ENCODE measurements at places on chromosomes 3 and 15.

- DNase-seq: no peak
Observed at GRCh38 chr15:92822216-92823144, 77.6 kb upstream of the CHD2 start.

DNA sequence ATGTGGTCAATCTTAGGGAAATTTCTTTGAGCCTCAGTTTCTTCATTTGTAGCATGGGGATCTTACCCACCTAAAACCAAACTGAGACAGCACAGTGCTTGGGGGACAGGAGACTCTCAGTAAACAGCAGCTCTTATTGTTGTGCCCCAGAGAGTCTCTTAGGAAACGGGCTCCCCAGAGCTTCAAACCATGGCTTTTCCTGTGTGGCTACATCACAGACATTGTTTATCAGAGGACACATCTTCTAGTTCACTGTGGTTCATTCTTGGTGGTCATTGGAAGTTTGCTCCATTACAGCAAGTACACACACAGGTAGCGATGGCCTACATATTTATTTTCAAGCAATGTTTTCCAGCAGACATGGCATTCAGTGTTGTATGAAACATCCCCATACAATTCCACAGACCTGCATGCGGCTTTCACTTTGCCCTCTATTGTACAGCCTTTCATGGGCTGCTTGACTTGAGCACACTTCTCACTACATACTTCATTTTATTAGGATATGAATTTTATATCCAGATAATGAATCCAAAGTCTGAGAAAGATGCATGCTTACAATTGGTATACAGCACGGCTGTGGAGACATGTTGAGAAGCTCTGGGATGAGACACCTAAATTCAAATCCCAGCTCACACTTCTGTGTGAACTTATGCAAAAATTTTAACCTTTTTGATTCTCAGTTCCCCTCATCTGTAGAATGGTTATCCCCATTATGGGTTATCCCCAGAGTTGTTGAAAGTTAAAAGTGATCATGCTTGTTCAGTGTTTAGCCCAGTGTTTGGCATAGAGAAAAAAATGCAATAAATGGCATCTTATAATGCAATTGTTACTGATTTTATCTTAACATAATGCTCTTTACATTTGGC, 84.8 kb upstream of the ICE2 start:
- no peak for DNase-seq

GRCh38 chr15:73648014-73648295, 14.8 kb upstream of the NPTN start:
- no peak for DNase-seq

- no peak for DNase-seq
Observed at GRCh38 chr3:14460342-14461005, 58.1 kb downstream of the SLC6A6 start.

GRCh38 chr3:42685891-42686820, 819 bp downstream of the KLHL40 start:
- DNase-seq: no peak

DNA sequence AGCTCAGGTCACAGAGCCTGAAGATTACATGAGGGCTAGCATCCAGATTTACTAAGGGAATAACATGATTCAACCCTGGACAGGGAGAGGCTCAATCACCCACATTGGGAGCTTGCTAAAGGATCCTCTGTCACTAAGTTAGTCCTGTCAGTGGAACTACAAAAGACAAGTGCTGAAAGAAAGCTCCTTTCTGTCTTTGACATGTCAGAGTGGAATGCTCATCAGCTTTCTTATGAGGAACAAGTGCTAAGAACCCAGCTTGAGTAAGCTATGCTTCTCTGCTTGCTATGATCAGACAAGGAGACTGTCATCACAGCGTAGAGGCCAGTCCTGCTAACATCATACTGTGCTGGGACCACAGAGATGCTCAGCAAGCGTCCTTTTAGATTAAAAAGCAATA, 74.5 kb downstream of the MB21D2 start:
- no peak for DNase-seq

DNA sequence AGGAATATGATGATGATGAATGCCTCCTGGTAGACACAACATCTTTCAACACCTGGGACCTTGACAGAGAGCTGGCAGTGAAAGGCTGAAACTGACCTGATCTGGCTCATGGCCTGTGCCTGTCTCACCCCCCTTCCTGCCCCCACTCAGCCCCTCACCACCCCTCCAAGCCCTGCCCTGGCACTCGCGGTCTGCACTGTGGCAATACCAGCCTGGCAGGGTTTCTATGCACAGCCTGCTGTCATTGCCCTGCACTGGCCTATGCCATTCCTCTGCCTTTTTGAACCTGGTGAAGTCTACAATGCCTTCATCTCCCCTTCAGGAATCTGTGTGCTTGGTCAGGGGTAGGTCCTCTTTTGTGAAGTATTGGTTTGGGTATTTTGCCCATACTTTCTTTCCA, 56.5 kb downstream of the ACAD9 start:
- no peak for DNase-seq

DNA sequence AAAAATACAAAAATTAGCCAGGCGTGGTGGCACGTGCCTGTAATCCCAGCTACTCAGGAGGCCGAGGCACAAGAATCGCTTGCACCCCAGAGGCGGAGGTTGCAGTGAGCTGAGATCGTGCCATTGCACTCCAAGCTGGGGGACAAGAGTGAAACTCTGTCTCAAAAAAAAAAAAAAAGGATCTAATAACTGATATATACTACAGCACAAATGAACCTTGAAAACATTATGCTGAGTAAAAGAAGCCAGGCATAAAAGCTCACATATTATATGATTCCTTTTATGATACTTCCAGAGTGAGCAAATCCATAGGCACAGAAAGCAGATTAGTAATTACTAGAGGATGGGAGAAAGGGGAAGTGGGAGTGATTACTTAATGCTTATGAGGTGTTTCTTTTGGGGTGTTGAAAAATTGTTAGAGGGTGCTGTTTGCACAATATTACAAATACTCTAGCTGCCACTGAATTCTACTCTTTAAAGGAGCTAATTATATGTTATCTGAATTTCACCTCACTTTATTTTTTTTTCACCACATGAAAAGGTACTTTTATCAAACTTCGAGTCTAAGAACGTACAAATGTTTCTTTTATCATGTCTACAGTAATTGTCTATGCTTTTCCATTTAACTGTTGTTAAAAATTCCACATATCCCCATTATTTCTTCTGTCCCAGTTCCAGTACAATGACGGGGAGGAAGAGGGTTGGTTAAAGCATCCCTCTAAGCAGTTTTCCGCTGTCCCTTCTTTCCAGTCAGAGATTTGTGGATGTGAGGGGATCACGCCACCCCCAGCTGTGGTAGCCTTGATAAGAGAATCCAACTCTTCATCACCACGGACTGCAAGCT, 77.7 kb upstream of the FAM174B start:
- no peak for DNase-seq

- no peak for DNase-seq
Observed at GRCh38 chr15:80242132-80242769, 9.8 kb downstream of the CTXND1 start.

GRCh38 chr3:113571360-113571759, 39.0 kb downstream of the SIDT1 start:
- DNase-seq: no peak

DNA sequence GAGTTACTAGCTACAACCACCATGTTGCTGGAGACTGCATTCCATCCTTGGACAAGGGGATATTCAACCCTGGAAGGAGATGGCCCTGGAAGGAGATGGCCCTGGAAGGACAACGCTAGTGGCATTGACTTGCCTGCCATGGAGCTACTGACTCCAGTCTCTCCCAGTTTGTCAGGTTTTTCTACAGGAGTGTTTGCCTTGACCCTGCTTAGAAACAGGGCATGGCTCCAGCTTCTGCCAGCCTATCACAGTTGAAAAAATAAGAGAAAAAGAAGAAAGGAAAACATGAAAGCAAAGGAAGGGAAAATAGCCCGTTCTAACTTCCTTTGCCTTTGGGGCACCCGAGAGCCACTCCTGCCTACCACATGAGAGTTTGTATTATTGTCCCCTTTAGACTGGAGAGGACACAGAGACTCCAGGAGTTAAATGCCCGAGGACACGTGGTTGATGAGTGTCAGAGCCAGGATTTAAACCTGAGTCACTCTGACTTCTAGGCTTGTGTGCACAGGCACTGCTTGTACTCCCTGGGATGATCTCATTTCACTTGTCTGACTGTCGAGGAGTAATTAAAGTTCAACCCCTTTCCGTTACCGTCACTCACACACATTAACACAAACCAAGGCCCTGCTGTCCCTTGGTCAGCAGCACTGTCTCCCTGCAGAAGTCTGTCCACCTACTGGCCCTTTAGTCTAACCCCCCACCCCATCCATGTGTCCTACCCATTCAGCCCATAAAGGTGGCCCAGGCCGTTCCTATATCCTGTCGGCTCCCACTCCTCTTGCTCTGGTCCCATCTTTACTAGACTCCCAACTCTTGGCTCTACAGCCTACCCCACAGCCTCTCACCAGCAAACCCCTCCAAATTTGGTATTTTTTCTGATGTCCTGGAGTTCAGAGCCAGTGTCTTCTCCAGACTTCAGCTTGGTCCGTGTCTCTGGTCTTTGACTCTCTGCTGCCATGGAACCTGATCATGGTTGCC, 46.1 kb downstream of the C2CD4A start:
- no peak for DNase-seq

- no peak for DNase-seq
Observed at GRCh38 chr3:119395923-119396358, 67.5 kb downstream of the TMEM39A start.

GRCh38 chr3:14691239-14691638, 16.3 kb downstream of the C3orf20 start:
- DNase-seq: no peak

DNA sequence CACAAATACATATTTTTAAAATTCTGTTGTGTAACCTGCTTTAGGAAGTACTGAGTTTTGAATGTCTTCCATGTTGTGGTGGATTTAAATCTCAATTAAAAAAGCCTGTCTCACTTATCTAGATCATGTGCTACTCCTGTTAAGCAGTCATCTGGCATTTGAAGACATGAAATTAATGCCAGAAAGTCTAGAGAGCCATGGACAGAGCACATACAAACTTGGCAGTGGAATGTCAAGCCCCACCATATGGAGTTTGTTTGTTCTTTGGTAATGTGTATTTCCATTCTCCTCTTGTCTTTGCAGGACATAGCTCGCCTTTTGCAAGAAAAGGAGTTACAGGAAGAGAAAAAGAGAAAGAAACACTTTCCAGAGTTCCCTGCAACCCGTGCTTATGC, 39.3 kb upstream of the UTS2B start:
- DNase-seq: no peak

DNA sequence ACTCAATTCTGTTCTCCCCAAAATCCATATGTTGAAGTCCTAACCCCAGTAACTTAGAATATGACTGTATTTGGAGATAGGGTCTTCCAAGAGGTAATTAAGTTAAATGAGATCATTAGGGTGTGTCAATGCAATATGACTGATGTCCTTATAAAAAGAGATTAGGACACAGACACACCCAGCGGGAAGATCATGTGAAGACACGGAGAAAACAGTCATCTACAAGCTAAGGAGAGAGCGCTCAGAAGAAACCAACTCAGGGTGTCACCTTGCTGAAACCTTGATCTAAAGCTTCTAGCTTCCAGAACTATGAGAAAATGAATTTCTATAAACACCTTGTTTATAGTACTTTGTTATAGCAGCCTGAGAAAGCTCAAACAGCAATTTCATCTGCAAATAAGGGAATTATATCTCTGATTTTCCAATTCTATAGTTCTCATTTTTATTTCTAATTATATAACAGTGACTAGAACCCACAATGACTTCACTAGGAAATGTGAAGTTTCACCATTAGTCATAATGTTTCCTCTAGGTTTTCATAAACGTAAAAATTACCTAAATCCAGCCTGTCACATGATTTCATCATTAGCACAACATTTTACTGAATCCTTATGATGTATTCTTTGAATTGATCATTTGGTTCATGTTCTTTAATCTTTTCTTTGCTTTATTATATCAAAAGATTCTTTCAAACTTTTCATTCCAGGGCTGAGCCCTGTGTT, 459.1 kb upstream of the MDFIC2 start:
- DNase-seq: no peak

DNA sequence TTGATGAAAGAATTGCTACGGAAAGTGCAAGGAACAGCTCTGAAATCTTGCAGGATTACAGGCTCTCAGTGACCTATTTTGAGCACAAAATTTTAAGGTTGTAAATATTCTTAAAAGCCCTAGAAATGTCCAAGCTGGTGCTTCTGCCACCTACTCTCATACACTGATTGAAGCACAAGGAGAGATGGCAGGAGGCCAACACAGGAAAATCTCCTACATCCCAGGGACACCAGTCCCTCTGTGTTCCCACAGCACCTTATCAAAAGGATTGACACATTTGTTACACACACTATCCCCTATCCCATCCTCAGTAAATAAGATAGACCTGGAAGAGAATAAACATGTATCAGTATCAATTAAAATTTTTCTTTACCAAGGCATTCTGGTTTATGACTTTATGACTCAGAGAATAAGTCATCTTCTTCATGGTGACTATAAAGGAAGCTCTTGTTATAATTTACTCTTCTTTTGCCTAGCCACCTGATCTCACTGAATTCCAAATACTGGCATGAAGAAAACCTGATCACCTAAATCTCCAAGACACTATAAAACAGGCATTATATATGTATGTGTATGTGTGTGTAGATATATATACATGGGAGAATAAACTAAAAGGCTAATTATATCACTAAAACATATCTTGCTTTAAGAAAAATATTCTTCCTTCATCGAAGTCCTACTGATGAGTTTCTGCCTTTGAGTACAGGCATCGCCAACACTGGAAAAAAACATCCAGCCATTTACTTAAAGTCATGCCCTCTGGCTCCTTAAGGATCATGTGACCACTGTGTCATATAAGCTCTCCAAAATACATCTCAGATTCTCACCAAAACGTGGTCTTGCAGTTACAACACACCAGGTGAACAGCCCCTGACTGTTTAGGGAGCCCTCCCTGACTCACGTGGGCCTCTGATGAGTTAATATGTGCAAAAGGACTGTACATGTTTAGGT, 208.1 kb upstream of the NR2F2 start:
- DNase-seq: no peak

GRCh38 chr3:125107861-125108567, 52.2 kb upstream of the HEG1 start:
- DNase-seq: no peak

- no peak for DNase-seq
Observed at GRCh38 chr15:97036301-97036700, 705.8 kb downstream of the NR2F2 start.

DNA sequence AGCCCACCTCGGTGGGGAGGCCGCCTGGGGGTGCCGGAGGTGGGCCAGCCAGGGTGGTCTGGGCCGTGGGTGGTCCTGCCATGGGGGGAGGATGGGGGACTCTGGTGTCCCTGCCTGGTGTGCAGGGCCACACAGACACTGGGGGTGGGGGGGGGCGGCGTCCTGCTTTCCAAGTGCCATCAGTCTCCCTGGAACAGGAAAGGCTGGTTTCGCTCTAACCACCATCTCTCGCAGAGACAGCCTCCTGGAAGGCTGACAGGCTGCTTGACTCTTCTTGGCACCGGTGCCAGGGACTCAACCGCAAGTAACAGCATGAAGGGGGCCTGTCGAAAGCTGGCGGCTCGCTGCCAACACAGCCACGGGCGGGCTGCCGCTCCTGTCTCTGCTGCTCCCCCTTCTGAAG, 40.3 kb downstream of the RGMA start:
- DNase-seq: no peak

DNA sequence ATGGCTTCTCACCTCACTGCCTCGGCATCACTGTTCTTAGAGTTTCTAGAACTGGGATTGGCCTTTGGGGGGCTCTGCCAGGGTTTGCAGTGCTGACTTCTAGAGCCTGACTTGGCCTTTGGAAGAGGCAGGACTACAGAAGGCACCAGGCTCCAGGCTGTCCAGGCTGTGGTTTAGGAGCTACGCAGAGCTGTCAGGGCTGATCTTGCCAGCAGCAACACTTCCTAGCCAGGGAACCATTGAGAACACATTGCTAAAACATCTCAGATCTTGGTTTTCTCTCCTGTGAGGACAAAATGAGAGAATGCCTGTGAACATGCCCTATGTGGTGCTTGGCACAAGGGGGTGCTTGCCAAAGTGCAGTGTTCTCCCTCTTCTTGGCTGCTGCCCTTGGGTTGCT, 34.6 kb upstream of the APEH start:
- no peak for DNase-seq
